ENCODE measurements at places on chromosomes 13 and 19.

DNA sequence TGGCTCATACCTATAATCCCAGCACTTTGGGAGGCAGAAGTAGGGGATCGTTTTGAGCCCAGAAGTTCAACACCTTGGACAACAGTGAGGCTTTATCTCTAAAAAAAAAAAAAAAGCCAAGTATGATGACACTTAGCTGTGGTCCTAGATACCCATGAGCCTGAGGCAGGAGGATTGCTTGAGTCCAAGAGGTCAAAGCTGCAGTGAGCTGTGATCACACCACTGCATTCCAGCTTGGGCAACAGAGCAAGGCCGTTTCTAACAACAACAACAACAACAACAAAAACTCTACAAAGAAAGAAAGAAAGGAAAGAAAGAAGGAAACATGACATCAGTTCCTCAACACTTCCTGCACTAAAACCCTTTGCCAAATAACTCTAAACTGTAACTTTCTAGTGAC lies 265.1 kb upstream of the DACH1 start:
- DNase-seq, result no peak

DNA sequence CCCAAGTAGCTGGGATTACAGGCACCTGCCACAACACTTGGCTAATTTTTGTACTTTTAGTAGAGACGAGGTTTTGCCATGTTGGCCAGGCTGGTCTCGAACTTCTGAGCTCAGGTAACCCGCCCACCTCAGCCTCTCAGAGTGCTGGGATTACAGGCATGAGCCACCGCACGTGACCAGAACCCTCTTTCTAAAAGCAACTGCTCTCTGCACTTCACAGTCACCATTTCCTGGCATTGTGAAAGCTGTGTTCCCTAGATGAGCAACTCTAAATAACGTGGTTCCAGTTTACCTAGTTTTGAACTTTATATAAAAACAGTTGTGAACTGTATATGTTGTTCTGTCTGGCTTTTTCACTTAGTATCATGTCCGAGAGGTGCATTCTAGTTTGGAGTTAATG lies 152.9 kb downstream of the SIPA1L3 start:
- no peak for DNase-seq

GRCh38 chr19:45439190-45439568 lies 15.5 kb upstream of the ERCC1 start:
- DNase-seq, result no peak

DNA sequence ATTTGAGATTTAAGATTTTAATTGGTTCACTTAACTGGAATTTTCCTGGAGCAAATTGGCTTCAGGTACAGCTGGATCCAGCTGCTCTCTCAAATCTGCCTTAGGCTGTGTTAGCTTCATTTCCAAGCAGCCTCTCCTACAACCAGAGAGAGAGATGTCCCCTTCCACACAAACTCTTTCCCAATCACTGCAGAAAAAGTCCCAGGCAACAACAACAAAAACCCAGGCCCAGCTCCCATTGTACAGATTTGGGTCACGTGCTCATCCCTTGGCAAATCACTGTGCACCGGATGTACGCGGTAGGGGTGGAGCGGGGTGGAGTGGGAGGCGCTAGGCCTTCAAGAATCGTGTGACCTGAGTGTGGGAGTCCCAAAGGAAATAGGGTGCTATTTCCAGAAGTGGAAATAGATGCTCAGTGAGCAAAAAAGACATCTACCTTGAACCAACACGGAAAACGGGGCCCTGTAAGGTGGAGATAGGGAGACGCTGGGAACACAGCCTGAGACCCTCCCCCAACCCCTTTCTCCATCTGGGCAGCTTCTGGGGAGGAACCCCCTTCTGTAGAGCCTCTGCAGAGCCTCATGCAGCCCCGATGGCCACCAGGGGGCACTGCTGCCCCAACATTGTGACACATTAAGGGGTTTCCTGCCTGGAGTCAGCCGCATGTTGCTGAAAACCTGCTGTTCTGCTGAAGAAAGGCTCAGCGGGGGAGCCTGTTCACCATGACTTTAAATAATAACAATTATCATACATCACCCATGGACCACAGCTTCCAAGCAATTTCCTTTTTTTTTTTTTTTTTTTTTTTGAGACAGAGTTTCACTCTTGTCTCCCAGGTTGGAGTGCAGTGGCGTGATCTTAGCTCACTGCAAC lies 25.4 kb downstream of the HPN start:
- DNase-seq, result peak; percentile 87

DNA sequence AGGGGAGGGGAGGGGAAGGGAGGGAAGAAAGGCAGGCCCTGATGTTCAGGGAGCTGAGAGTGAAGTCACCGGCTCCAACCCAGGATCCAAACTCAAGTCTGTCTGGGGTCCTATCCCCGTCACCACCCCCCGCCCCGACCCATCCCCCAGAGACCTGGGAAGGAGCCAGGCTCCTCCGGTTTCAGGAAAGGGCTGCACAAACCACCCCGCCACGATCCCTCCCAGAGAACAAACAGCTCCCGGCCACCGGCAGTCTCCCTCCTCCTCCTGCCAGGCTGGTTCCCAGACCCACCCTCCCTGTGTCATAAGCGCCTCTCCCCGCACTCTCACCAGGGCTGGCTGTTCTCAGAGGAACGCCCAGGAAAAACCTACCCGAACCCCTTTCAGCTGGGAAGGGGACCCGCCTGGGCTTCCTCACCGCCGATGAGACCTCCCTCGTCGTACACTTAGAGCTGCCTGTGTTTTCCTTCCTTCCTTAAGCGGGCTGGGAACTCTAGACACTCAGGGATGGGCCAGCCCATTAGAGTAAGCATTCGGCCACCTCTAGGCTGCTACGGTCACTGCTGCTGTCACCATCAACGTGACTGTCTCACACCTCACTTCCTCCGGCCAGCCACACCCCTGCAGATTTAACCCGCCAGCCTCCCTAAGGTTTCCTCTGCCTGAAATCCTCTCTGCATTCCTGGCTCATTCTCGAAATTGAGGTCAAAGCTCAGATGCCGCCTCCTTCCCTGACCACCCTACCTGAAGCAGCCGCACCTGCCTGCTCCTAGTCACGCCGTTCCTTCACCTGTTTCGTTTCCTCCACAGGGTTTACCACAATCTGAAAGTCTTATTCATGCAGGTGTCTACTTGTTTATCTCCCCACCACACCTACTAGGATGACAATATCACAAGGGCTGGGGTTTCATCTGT lies 6.3 kb upstream of the RDH13 start:
- no peak for DNase-seq

DNA sequence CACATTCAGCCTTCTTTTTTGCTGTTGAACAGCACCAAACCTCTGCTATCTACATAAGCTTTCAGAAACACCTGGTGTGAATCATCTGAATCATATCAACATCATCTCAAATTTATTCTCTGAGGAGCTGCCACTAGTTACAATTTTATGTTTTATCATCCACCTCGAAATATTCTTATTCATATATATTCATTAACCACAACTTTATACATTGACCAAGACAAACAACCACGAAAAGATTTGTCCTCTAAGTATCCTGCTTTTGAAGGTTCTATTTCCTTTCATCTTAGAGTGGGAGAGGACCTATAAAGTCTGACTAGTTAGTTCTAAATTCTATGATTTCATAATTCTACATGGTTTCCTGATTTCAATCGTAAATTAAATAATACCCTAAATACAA lies 18.9 kb downstream of the ESD start:
- DNase-seq, result no peak

- no peak for DNase-seq
These were observed 1191.4 kb downstream of the UQCRFS1 start for GRCh38 chr19:28021259-28022185.

- DNase-seq, result no peak
These were observed 62.3 kb downstream of the DOCK9 start for GRCh38 chr13:98915563-98915962.

DNA sequence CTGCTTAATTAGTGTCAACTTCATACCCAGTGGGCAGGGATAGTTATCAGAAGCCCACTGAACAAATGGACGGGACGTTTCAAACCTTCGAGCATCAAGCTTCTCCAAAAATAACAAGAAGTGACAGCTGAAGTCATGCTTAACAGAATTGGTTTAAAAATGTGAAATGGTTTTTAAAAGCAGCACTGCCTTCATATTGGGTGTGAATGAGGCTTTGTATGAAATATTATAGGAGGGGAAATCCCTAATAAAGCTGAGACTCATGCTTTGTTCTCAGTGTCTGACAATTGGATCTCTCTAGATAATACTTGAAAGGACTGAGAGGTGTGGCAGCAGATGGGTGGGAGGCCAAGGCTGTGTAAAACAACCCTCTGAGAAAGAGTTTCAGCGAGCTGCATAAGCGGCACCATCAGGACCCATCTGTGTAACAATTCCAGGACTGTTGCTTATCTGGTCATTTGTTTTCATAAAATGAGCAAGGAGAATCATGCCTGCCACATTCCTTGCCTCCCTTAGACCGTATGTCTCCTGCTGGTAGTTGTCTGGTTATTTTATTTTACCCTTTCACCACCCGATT lies 667.7 kb downstream of the DIAPH3 start:
- DNase-seq, result no peak

GRCh38 chr19:1041272-1041834 lies 1.4 kb downstream of the ABCA7 start:
- no peak for DNase-seq

- DNase-seq, result peak; percentile 68
These were observed 314.2 kb downstream of the DLEU7 start for GRCh38 chr13:50529154-50529882.

- no peak for DNase-seq
These were observed 20.8 kb upstream of the EBI3 start for GRCh38 chr19:4208385-4209094.

Measured in dorsolateral prefrontal cortex (tissue), 122 donors.